ENCODE measurements at places on chromosomes 2 and 18.

DNA sequence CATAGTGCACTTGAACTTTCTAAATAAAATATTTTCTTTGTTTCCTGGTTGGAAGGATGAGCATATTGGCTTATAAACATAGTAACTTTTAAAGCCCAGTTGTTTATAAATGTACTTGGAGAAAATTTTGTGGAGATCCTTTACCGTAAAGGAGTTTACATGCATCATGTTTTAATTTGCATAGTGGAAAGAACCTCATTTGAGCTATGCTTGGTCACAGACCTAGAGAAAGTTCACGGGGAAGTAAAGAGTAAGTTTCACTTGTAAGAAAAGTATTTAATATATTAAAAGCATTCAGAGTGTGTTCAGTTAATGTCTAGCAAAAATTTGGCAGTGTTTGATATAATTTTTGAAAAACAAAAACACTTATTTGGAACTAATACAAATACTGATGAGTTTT is 45.3 kb downstream of the PIKFYVE start:
- DNase-seq: no peak

DNA sequence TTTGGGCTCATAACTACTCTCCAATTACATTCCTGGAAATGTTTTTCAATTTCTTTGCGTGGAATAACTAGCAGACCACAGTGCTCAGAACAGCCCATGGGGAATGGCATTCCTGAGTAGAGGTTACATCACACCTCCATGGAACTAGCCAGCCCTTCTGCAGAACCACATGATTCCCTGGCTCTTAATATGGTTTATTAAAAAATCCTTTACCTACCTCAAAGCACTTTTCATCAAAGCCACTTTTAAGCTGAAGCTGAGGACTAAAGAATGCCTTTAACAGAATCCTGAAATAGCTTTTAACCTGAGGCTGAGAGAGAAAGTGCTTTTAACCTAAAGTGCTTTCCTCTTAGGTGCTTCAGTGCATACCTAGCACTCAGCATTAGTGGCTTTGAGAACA is 376.3 kb downstream of the ARHGAP15 start:
- DNase-seq: no peak

- DNase-seq: no peak
Observed at GRCh38 chr2:18544171-18544570, 16.3 kb downstream of the RDH14 start.

GRCh38 chr2:234816491-234816890 is 135.3 kb upstream of the SH3BP4 start:
- no peak for DNase-seq

DNA sequence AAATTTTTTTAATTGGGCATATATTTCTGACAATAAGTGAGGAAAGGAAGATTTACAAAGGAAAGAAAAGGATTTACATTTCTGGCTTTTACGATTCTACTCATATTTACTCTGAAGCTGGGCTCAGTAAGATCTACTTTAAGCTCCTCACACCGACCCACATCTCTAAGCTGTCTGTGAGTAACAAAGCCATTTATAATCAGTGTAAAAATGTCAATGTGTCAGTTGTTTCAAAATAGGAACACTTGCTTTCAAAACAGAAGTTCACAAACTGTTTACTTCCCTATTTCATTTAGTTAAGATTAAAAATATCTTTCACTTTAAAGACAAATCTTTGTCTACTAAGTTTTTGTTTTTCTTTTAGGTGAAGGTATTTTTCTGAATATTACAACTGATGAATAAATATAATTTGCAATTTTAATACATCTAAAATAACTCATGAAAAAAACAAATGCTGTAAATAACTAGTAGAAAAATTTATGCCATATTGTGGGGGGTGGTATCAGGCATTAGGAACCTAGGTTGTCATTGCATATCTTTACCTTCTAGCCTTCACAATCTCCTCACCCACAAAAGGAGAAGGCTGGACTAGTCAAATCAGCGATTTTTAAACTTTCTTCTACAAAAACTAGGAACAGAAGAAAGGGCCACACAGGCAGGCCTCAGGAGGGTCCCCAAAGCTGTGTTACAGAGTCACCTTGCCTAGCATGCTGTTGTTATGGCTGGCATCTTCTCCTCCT is 64.5 kb downstream of the TMEM131 start:
- DNase-seq: no peak

- no peak for DNase-seq
Observed at GRCh38 chr2:171317492-171318125, 116.2 kb downstream of the METTL8 start.

GRCh38 chr2:28444956-28445355 is 50.9 kb upstream of the PLB1 start:
- no peak for DNase-seq

- DNase-seq: no peak
Observed at GRCh38 chr18:39872651-39873050, 2082.4 kb upstream of the PIK3C3 start.

- DNase-seq: no peak
Observed at GRCh38 chr2:34365932-34366331, 766.8 kb upstream of the FAM98A start.

GRCh38 chr2:157897106-157897971 is 21.2 kb upstream of the ACVR1 start:
- DNase-seq: no peak

DNA sequence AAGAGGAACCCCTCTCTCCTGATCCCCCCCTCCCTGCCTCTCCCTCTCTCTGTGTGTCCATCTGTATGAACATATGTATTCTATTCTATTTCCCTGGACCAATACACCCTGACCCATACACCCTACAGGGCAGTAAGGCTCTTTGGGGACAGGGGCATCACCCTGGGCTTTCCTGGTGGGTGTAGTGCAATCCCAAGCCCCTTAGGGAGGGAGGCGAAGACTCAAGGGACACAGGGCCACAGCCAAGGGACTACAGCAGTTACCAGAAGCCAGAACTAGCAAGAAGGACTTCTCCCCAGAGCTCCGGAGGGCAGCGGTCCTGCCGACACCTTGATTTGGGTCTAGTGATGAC is 214.2 kb upstream of the RAB6C start:
- DNase-seq: no peak

DNA sequence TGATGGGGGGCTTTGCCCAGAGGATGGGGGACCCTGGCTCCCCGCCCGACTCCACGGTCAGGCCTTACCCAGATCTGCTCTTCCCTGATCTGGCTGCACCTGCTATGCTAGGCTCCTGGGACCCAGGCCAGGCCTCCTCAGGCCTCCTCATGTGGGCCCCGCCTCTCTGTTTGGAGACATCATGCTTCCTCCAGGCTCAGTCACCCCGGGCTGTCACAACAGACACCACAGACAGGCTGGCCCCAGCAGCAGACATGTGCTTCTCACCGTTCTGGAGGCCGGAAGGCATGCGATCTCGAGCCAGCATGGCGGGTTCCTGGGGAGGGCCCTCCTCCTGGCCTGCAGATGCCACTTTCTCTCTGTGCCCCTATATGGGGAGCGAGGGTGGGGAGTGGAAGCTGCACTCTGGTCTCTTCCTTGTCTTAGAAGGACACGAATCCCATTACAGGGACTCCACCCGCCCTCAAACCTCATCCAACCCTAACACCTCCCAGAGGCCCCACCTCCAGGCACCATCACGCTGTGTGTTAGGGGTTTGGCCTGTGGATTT is 10.8 kb upstream of the NEU4 start:
- no peak for DNase-seq

- no peak for DNase-seq
Observed at GRCh38 chr18:32440518-32440917, 30.2 kb downstream of the GAREM1 start.

GRCh38 chr2:179247318-179248023 is 17.2 kb downstream of the SESTD1 start:
- DNase-seq: no peak

- no peak for DNase-seq
Observed at GRCh38 chr2:16948053-16948452, 282.4 kb upstream of the CYRIA start.

Data from H54 (cell line).